ENCODE measurements at places on chromosomes 1 and 21. TPM values are rescaled to one million over a fixed set of nuclear protein-coding genes. Genes with fewer than 3 reads are reported as not detected.

Gene RGS13
- total RNA-seq, result not detected

Gene NEGR1
- 0.31 TPM for total RNA-seq

Gene NBPF20
- 6.6 TPM for total RNA-seq

Gene FNDC5
- 8.3 TPM for total RNA-seq

Gene KRTAP27-1
- total RNA-seq, result not detected

Gene CD247
- 1.5 TPM for total RNA-seq

Gene VHLL
- total RNA-seq, result not detected

Gene RGSL1
- total RNA-seq, result not detected

Gene RGS8
- not detected for total RNA-seq

Gene DNAJC28
- total RNA-seq, result 2.2 TPM

- DNase-seq, result no peak
These were observed 88.3 kb upstream of the MACF1 start for GRCh38 chr1:39116116-39116607.

DNA sequence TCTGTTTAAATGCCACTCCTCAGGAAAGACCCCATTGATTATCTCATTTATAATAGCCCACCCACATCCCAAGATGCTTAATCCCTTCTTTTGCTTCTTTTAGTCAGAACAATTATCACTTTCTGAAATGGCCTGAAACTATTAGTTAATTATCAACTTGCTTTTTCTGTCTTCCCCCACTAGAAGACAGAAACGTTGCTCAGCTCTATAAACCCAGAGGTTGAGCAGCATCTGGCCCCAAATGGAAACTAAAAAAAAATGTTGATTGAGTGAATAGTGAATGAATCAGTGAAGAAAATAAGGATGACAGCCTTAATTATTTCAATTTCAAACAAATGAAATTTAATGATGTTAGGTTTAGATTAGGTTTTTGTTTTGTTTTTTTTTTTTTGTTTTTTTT, 38.2 kb upstream of the PIGC start:
- no peak for DNase-seq

- DNase-seq, result no peak
These were observed 488 bp downstream of the DBT start for GRCh38 chr1:100249155-100249536.

DNA sequence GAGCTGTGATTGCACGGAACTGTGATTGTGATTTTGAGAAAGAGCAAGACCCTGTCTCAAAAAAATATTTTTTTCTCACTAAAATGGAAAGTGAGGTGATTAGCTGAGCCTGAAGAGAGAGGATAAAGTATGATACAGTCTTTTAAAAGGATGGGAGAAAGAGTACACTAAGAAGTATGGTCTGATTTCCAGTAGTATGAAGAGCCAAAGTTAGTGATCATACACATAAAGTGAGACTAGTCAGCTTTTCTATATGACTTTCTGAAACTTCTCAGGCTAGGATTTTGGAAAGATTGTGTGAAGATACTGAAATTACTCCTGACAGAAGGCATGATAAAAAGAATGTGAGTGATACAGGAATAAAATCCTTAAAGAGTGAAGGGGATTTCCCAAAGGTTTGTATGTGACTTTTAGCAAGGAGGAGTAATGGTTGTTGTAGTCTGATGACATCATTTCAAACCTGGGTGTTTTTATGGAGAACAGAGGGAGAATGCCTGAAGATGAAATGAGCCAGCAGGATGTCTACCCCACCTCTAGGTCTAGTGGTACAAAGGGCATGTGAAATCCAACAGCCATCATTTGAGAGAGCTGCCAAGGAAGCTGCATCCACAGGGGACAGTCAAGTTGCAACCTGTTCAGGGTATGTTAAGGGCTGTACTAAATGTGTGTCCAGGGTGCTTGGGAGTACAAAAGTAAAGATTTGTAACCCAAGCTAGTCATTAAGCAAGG, 157.7 kb downstream of the PIK3R3 start:
- DNase-seq, result no peak

- no peak for DNase-seq
These were observed 34.2 kb downstream of the CAMTA1 start for GRCh38 chr1:6819246-6820040.

GRCh38 chr1:171743081-171743870, 1.4 kb upstream of the VAMP4 start:
- no peak for DNase-seq

DNA sequence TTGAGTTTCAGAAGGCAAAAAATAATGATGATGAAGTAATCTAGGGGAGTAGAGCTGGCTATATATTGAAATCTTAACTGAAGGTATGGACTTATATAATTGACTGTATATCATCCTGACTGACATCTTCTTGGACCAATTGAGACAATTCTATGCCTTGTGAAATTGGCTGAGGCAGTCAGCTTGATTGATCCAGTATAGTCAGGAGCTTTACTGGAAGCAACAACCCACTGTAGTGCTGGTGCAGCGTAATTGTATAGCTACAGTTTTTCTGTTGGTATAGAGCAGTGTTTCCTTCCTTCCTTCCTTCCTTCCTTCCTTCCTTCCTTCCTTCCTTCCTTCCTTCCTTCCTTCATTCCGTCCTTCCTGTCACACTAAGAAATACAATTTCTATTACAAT, 268.0 kb downstream of the NUF2 start:
- DNase-seq, result no peak

GRCh38 chr1:215899901-215900300, 332.8 kb downstream of the KCTD3 start:
- DNase-seq, result no peak

GRCh38 chr1:240385551-240385950, 226.4 kb downstream of the GREM2 start:
- no peak for DNase-seq

- DNase-seq, result no peak
These were observed 208.8 kb downstream of the FOXD2 start for GRCh38 chr1:47646676-47647075.

DNA sequence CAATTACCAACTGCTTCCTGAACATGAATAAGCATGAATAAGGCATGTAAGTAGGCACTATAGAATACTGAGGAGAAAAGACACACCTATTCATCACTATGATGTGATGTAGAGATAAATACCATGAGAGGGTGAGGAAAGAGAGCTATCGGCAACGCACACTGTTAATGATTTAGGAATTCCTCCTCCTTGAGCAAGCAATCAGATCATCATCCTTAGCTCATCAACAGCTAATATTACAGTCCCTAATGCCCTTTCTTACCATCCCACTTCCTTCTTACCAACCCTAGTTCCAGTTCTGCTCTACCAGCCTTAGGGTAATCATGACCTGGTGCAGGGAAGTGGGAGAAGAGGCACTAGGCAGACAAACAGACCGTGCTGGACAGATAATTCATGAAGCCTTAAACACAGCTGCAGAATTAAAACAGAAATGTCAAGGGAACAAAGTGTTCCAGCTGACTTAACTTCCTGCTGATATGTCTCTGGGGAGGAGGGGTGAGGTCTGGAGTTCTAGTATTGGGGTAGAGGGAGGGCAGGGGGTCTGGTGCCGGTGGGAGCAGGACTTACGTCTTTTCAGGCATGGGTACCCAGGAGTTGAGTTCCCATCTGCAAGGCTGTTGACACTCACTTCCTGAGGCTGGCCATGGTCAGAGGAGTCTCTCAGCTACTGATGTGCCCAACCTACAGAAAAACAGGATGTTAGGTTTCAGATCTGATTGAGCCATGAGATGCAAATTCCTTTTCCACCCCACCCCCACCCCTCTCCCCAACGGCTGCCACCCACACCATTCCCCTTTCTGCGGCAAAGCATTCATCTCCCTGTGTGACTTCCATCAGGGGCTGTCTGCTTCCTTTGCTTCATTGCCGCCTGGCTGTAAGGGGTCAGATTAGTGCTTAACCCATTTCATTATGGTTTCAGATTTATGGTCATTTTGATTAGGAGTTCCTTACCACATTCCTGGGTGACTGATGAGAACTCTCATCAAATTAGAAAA, 12.6 kb upstream of the RCSD1 start:
- no peak for DNase-seq

- DNase-seq, result no peak
These were observed 83.4 kb downstream of the SETD4 start for GRCh38 chr21:35976929-35977328.

GRCh38 chr1:228998179-228998578, 262.9 kb downstream of the RHOU start:
- no peak for DNase-seq

DNA sequence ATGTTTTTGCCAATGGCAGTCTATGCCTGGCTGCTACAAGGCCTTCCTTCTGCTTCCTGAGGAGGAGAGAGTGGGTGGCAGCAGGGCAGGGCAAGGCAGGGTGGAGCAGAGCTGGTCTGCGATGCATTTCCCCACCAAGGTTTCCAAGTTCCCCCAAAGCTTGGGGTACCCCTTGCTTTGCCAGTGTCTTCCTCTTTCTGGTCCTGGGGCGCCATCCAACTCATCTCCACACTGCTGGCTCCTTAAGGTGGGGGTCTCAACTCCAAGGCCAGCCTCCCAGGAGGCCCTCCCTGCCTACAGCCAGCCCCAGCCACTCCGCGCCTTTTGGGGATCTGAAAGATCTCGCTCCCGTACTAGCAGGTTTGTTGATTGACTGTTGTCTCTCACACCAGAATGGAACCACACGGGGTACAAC, 3.9 kb upstream of the SKI start:
- DNase-seq, result no peak

- no peak for DNase-seq
These were observed 26.7 kb upstream of the RSPO1 start for GRCh38 chr1:37661401-37661800.

DNA sequence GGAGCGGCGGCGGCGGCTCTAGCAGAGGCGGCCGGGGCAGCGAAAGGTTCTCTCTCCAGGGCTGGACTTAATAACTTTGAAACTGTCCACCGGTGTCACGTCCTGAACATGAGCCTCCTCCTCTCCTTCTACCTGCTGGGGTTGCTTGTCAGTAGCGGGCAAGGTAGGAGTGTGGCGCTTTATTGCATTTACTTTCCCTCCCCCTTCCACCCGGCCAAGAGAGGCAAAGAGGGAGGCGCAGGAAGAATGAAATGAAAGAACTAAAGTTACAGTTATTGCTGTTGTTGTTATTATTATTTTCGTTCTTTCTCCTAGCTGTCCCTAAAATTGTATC, 214 bp downstream of the NCAM2 start:
- no peak for DNase-seq

GRCh38 chr1:187854457-187854856, 1025.7 kb downstream of the PLA2G4A start:
- no peak for DNase-seq

DNA sequence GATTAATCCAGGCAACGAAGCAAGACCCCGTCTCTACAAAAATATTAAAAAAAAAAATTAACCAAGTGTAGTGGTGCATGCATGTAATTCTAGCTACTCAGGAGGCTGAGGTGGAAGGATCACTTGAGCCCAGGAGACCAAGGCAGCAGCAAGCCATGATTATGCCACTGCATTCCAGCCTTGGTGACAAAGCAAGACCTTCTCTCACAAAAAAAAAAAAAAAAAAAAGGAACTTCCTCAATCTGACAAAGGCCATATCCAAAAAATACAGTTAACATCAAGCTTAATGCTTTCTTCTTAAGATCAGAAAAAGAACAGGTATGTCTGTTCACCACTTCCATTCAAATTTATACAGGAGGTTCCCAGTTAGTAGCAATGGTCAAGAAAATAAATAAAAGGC, 54.4 kb downstream of the EVI5 start:
- no peak for DNase-seq

- DNase-seq, result no peak
These were observed 10.7 kb downstream of the PCAT6 start for GRCh38 chr1:202821467-202821866.

DNA sequence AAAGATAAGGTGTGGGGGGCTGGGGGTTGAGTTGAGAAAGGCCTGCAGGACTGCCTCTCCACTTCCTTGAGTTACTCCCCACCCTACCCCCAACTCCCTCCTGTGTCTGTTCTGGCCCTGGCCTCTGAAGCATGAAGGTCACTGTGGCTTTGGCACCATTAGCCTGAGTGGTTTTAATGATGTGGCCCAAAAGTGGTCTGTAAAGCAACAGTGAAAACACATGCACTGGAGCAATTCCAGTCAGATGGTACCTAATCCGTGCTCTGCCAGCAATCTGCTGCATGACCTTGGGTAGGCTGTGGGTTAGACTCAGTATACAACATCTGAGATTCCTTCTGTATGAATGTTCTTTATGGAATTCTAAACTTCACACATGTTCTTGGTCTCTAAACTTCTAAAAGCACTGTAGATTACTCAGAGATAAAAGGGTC, 86.5 kb upstream of the ATP1A1 start:
- DNase-seq, result no peak

DNA sequence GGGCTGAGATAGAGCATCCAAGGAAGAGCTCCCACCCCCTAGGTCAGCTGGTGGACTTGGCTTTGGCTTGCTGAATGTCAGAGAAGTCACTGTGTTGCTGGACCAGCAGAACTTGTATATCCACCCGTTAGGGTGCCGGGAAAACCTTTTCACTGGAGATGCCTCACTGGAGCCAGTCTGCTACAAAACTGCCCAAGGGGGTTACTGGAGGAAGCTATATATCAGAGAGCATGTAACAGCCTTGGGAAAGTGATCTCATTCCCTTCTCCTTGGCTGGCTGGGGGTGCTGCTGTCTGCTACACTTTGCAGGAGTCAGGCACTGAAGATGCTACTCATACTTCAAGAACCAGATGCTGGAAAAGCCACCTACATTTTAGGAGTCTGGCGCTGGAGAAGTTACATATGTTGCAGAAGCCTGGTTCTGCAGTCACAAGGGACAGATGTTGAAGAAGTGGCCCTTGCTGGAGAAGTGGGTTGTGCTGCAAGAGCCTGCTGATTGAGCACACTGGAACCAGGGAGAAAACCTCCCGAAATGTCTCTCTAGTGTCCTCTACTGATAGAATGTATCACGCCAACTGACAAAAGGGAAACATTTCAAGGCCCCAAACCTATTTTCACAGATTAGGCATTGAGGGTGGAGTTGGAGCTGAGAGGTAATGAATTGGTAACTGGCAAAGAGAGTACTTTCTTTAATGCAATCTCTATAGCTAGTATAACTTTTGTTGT, 250.6 kb downstream of the SPATA17 start:
- no peak for DNase-seq

- DNase-seq, result no peak
These were observed 165.6 kb downstream of the C1orf21 start for GRCh38 chr1:184552446-184552845.

DNA sequence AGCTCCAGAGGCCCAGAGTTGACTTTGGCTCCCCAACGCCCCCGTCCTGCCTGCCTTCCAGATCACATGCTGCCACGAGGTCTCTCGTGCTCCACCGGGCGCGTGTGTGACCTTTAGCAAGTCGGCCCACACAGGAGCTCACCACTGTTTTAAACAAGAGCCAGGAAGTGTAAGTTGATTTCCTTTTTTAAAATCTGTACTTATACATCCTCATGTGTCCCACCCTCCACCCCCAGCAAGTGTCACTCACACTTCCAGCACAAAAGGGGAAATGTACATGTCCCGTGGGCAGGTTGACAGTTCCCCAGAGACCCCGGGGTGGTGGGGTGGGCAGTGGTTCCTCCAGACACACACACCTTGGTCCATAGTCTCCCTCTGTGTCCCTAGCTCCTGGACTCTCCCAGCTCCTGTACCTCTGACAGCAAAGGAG, 84.4 kb downstream of the STUM start:
- DNase-seq, result peak; percentile 40

Measured in right lobe of liver (tissue), 6 donors.